ENCODE measurements at places on chromosomes 5 and 9. TPM values are rescaled to one million over a fixed set of nuclear protein-coding genes. Genes with fewer than 3 reads are reported as not detected.

Gene LRRC70
- 1.5 TPM for total RNA-seq

Gene RORB
- 0.14 TPM for total RNA-seq

Gene FBP2
- not detected for total RNA-seq

Gene SOHLH1
- not detected for total RNA-seq

Gene LURAP1L
- total RNA-seq, result not detected

Gene OR4F3
- not detected for total RNA-seq

Gene TMEM167A
- 65.1 TPM for total RNA-seq

Gene GHR
- total RNA-seq, result not detected

Gene OCLN
- 0.62 TPM for total RNA-seq

Gene NDOR1
- total RNA-seq, result 50.9 TPM

- DNase-seq, result no peak
Observed at GRCh38 chr9:15305470-15305869, 1.5 kb downstream of the TTC39B start.

- no peak for DNase-seq
Observed at GRCh38 chr9:136609838-136610311, 52.8 kb upstream of the EGFL7 start.

- DNase-seq, result no peak
Observed at GRCh38 chr9:81906671-81907070, 21.6 kb upstream of the SPATA31D4 start.

DNA sequence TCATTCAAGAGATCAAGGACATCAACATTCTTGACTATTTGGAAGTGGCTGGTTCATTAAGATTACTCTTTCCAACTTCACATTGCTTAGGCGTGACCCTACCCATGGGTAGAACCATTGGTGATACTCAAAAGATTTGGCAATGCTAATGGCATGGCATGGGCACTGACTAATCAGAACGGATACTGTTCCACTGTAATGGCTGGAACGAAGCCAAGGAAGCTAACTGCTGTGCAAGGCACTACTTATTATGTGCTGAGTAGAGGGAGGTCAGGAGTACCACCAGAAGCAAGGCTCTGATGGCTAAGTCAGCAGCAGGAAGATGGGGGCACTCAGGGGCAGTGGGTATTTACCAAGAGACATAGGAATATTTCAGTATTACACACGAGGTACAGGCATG lies 31.9 kb downstream of the GNA14 start:
- no peak for DNase-seq

DNA sequence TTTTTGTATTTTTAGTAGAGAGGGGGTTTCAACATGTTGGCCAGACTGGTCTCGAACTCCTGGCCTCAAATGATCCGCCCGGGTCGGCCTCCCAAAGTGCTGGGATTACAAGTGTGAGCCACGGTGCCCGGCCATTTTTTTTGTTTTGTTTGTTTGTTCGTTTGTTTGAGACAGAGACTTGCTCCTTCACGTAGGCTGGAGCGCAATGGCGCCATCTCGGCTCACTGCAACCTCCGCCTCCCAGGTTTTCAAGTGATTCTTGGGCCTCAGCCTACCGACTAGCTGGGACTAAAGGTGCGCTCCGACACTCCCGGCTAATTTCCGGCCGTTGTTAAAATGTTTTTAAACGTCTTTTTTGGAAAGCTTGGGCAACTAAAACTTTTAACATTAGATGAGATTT lies 54.0 kb downstream of the SHOC1 start:
- no peak for DNase-seq

DNA sequence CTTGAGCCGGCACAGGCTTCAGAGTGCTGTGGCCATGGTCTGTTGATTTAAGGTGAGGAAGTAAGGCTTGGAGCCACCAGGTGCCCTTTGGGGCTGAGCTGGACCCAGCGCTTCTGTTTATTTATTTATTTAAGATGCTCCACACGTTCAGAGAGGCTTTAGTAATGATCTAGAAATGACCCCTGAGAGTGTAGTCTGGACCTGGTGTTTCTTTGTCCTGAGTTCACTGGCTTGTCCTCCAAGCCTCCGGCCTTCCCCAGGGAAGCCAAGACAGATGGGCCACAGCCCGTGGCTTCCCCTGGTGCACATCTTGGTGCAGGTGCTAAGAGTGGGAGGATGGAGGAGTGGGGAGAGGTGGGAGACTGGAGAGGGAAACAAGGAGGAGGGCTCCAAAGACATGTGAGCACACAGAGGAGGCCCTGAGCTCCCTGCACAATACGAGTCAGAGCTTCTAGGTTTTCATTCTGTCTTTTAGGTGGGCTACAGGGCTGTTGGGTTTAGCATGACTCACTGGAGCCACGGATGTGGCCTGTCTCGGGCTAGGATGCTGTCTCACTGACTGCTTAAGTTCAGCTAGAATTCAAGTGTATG lies 56.9 kb downstream of the AHRR start:
- peak; percentile 63 for DNase-seq

- DNase-seq, result no peak
Observed at GRCh38 chr9:21552244-21553170, 70.4 kb upstream of the IFNE start.

- DNase-seq, result peak; percentile 14
Observed at GRCh38 chr5:34959323-34959722, 30.0 kb downstream of the DNAJC21 start.

DNA sequence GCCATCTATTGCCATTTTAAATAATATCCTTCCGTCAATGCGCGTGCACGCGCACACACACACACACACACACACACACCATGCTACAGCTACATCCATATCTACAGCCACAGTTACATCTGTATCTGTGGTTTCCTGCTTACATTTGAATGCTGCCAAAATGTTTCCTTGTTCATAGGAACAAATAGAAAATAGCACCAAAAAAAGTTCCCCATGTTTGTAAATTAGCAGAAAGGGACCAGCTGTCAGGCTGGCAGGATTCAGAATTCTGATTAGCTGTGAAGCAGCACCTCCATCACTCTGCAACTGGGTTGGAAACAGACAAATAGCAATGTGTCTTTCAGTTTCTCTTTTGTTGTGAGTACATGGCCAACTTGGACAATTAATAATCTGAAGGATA lies 601.5 kb downstream of the IRX1 start:
- DNase-seq, result no peak

- no peak for DNase-seq
Observed at GRCh38 chr9:112886351-112886750, 4.3 kb downstream of the SLC46A2 start.

GRCh38 chr9:122498883-122499288 lies 11.7 kb upstream of the OR1J2 start:
- DNase-seq, result peak; percentile 7

- no peak for DNase-seq
Observed at GRCh38 chr5:133295520-133295919, 243.7 kb downstream of the HSPA4 start.

GRCh38 chr5:58108511-58108910 lies 351.4 kb downstream of the PLK2 start:
- DNase-seq, result no peak

- DNase-seq, result no peak
Observed at GRCh38 chr9:89363311-89363670, 45.0 kb downstream of the SECISBP2 start.
